ENCODE measurements at places on chromosomes 3 and 15. TPM values are rescaled to one million over a fixed set of nuclear protein-coding genes. Genes with fewer than 3 reads are reported as not detected.

- peak; percentile 38 for DNase-seq
Measured at GRCh38 chr3:126971891-126972351, 11.0 kb upstream of the PLXNA1 start.

- DNase-seq = no peak
Measured at GRCh38 chr3:77025471-77025870, 14.4 kb upstream of the ROBO2 start.

- DNase-seq = no peak
Measured at GRCh38 chr3:173258697-173259096, 117.7 kb upstream of the SPATA16 start.

GRCh38 chr3:197368821-197369220 is 70.4 kb upstream of the DLG1 start:
- no peak for DNase-seq

DNA sequence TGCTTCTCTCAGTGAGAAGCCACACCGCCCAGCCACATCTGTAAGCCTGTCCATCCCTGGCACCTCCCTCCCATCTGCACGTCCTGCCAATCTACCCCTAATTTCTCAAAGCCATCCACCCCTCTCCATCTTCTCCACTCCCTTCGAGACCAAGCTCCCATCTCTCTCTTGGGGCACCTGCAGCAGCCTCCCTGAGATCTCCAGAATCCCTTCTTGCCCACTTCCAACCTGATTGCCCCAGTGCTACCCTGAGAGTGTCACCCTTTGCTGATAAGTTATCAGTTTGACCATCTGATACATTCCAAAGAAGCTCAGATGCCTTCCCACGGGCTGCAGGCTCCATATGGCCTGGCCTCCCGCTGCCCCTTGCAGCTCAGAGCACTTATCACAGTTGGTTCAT is 496.1 kb downstream of the SHQ1 start:
- DNase-seq = no peak

DNA sequence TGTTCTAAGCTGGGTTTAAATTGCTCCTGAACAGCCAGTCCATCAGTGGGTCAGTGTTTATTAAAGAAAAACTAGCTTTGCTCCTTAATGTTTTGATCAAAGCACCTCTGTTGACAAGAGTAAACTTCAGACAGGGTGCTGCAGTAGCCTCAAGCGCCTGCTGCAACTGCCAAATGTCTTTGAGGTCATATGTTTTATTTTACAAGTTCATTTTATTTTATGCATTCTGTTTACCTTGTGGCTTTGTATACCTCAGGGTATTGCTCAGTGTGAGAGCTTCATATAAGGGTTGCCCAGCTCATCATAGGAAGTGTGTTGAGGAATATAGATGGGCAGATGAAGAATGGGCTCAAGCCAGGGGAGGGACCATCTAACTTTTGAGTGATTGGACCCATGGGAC is 8.5 kb downstream of the MYZAP start:
- no peak for DNase-seq

DNA sequence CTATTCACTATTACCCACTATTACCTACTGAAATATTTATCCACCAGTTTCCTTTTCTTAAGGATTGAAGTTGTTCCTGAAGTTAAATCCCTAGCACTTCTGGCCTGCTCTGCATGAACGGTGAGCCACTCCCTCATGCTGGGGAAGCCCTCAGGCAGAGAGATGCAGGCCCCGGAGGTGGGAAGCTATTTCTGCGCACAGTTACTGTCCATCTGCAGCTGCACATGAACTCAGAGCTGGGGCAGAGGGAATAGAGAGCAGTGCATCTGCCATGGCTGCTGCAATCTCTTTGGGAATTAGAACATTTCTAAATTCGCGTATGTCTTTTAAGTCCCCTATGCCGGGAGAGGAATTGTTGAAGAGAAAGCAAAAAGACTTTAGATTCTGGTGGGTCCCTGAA is 6.3 kb upstream of the GALNT15 start:
- DNase-seq = no peak

DNA sequence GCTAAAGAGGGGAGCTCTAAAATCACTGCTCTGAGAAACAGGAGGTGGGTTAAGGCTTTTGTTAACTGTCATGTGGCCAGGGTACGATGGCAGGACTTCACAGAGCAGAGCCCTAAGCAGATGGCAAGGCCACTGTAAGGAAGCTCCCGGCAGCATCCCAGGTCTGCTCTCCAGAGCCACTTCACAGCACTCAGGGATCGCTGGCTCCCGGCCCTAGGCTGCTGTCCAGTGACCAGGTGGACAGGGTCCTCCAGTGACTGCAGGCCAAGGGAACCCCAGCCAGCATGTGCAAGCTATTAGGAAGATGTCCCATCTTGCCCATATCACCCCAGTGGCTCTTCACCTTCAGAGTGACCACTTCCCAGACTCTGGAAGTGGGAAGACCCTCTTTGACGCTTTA is 10.4 kb downstream of the TMEM41A start:
- no peak for DNase-seq

DNA sequence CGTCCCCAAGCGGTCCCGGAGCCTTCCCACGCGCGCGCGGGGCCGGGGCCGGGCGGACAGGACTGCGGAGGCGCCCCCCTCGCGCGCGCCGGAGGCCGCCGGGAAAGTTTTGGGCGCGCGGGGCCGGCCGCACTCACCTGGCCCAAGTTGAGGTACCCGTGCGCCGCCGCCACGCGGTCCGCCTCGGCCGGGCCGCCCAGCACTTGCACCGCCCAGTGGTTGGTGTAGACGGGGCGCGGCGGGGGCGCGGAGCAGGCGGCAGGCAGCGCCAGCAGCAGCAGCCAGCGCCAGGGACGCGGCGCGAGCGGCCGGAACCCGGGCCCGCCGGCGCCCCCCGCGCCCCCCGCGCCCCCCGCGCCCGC is 289 bp downstream of the PCSK6 start:
- DNase-seq = peak; percentile 86

GRCh38 chr3:48402281-48402732 is 27.6 kb downstream of the PLXNB1 start:
- DNase-seq = peak; percentile 73

DNA sequence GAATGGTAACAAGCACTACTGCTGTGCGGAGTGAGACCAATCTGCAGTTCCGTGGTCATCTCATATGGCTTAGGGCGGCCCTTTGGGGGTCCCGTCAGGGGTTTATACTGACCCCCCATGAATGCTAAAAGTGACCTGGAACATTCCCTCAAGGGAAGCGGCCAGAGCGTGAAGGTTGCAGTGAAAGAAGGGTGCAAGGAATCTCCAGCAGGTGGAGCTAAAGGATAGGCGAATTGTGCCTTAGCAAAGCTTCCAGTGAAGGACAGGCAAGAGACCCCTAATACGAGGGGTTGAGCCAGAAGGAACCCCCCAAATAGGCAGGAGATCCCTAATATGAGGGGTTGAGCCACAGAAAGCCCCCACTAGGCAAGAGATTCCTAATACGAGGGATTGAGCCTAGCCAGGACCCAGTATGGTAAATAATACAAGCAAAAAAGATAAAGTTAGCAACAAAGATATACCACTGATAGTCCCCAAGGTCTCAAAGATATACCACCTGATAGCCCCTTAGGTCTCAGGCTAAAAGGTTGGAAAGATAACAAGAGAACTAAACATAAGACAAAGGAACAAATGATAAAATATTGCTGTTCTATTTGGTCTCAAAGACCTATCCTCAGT is 32.8 kb downstream of the ZNF589 start:
- DNase-seq = peak; percentile 57

DNA sequence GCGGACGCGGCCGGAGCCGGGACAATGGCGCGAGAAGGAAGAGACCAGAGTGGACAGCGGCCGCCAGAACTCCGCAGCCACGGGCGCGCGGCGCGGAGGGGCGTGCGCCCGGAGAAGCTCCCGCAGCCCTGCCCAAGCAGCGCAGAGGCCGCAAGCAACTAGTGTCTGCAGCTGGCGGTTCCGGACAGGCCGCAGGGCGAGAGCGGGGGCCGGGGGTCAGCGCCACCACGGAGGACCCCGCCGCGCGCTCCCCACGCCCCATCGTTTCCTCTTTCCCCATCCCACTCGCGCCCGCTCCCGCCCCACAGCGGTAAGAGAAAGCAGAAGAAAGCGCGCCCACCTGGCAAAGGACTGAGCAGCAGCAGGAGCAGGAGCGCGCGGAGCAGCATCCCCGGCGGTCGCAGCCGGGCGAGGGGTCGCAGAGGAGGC is 440 bp downstream of the PRTG start:
- DNase-seq = peak; percentile 81

- DNase-seq = peak; percentile 31
Measured at GRCh38 chr3:79872483-79872882, 104.7 kb upstream of the ROBO1 start.

DNA sequence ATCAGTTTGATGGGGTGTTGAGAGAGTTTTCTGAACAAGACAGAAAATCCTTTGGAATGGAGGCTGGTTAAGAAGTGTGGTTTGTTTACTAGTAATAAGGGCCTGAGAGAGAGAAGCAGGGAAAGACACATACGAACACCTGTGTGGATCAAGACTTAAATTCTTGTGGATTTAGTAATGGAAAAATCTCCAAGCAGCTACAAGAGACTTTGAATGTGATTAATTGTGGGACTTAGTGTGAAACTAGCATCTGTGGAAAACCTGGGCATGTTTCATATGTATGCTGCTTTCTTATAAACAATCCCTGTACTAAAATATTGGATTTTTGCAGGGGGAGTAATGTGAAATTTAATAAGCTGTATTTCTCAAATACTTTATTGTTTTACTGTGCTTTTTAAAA is 399.1 kb downstream of the SI start:
- DNase-seq = no peak

CFAP20DC gene
- not detected for total RNA-seq

DGKG gene
- total RNA-seq = 1.2 TPM

TCF12 gene
- total RNA-seq = 176 TPM

ONECUT1 gene
- total RNA-seq = not detected

NR1I2 gene
- not detected for total RNA-seq

SPTSSB gene
- 0.58 TPM for total RNA-seq

ZIC4 gene
- not detected for total RNA-seq

PARP6 gene
- 101 TPM for total RNA-seq
